ENCODE measurements at places on chromosomes 5 and 9. TPM values are rescaled to one million over a fixed set of nuclear protein-coding genes. Genes with fewer than 3 reads are reported as not detected.

The UHRF2 gene
- total RNA-seq = 49.9 TPM

The LCN6 gene
- total RNA-seq = not detected

The RAB14 gene
- total RNA-seq = 50.6 TPM

The PCDHGA6 gene
- 3.6 TPM for total RNA-seq

DNA sequence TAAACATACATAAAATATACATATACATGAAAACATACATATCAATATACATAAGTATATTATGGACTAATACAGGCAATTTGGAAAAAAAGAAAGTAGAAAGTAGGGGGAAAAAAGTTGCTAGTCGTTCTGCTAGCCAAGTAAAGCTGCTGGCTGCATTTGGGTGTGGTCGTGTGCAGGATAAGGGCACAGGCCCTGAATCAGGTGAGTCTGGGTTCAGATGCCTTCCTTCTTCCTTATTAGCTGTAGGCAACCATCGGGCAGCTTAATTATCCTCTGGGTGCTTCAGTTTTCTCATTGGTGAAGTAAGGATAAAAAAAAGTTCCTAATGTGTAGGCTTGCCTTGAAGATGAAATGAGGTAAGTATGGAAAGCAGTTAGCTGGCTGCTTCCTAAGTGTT is 59.2 kb upstream of the SPRY4 start:
- DNase-seq = no peak
